ENCODE measurements at places on chromosomes 2 and 18.

DNA sequence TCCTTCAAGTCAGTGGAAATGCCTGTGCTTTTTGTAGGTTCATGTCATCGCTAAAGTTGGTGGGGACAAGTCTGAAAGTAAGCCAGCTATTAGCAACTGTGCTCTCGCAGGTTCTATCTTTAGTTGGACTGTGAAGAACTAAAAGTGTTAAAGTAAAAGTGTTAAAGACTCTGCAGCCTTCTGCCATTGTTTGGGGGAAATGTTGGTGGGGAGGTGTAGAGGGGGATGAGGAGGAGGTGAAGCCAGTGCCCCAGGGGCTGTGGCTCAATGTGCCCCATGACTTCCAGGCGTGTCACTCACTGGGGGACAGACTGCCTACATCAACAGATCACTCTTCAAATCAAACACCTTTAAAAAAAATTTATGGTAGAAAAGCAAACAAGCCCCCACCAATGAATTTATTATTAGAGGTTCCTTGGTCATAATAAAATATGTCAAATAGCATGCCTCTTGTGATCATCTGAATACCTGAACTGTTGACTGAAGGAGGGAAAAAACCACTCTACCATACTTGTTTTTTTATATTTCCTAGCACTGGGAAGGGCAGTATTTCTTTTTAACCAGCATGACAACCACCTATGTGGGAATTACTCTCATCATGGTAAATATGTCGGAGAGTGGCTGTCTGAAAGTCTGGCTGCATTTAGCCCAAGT is 19.3 kb downstream of the TGFA start:
- DNase-seq, result no peak

- no peak for DNase-seq
Measured at GRCh38 chr2:237704501-237705434, 77.4 kb downstream of the LRRFIP1 start.

DNA sequence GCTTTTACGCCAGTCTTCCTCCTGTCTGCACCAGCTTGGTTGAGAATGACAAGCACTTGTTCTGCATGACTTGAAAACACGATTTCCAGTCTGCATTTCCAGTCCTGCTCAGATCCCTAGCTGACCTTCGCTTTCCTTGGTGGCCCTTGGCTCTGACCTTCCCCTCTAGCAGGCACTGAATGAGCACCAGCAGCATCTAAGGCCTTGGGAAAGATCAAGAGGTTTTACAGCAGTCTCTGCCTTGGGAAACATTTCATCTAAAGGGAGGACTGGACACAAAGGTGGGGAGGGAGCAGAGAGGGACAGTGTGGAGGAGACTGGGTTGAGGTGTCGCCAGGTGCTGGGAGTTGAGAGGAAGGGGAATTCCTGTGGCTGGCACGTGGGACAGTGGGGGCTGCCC is 30.5 kb downstream of the NTSR2 start:
- DNase-seq, result no peak

DNA sequence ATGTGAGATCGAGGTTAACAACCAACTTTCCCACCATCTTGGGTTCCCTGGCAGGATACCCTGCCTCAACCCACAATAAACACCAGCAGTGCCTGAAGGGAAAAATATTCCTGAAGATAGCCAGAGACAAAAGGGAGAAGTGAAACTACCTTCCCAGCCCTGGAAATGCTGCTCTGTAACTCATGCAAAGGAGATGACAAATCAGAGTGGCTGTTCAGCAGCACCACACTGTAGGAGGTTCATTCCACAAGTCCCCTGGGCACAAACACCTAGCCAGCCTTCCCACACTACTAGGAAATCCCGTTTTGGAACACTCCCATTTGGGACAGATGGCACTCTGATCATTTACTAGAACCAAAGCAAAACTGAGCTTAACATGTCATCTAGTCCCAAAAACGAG is 190.7 kb upstream of the RBBP8 start:
- DNase-seq, result no peak

DNA sequence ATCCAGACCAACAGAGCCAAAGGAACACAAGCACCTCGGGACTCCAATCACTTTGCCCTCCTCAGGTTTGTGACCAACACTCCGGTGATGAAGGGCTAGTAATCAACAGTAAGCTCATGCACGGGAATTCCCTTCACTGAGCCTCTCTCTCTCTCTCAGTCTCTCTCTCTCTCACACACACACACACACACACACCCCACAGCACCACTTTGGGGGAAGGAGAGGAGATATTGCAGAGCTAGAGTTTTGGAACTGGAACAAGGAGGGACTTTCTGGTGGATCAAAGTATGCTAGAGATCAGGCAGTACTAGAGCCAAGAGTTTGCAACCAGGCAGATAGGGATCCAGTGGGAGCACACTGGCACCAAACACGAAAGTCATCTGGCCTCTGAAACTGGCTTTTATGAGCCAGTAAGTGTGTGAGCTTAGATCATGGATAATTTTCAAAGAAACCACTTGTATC is 98.7 kb downstream of the ANKRD44 start:
- peak; percentile 13 for DNase-seq

- no peak for DNase-seq
Measured at GRCh38 chr2:39506215-39506614, 69.1 kb upstream of the MAP4K3 start.

- DNase-seq, result no peak
Measured at GRCh38 chr18:10919851-10920250, 229.5 kb downstream of the PIEZO2 start.

GRCh38 chr2:184039493-184039892 is 558.8 kb upstream of the ZNF804A start:
- DNase-seq, result no peak

GRCh38 chr2:206990360-206990759 is 51.0 kb downstream of the CPO start:
- DNase-seq, result no peak

DNA sequence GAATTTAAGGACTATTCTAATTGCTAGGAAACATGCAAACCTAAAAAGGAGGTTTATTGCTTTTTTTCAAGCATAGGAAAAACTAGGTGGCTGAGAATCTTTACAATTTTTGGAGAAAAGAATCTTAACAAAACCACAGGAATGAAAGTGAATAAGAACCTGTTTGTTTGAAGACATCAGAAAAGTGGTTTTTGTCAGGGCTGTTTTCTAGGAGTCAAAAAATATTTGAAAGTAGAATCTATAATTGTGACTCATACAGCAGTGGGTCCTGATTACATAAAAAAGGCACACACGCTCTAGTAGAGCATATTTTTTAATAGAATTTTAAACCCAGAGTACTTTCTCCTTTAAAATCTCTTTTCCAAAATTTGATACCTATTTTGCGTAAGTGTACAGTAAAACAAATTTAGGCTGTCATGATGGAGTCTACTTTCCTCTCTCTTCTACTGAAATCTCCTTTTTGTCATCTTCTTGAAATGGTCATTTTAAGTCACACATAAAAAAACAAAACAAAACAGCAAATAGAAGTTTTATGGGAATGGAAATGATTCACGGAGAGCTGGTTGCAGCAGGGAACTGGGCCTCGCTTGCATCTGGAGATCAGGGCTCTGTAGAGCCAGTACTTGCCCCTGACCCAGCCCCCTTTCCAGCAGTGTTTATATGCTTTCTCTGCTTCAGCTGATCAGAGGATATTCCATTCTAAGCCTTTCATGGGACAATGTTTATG is 59.1 kb upstream of the PELI1 start:
- DNase-seq, result no peak

GRCh38 chr2:108936866-108937265 is 52.2 kb downstream of the EDAR start:
- no peak for DNase-seq

- no peak for DNase-seq
Measured at GRCh38 chr2:176560296-176560695, 291.1 kb downstream of the MTX2 start.

DNA sequence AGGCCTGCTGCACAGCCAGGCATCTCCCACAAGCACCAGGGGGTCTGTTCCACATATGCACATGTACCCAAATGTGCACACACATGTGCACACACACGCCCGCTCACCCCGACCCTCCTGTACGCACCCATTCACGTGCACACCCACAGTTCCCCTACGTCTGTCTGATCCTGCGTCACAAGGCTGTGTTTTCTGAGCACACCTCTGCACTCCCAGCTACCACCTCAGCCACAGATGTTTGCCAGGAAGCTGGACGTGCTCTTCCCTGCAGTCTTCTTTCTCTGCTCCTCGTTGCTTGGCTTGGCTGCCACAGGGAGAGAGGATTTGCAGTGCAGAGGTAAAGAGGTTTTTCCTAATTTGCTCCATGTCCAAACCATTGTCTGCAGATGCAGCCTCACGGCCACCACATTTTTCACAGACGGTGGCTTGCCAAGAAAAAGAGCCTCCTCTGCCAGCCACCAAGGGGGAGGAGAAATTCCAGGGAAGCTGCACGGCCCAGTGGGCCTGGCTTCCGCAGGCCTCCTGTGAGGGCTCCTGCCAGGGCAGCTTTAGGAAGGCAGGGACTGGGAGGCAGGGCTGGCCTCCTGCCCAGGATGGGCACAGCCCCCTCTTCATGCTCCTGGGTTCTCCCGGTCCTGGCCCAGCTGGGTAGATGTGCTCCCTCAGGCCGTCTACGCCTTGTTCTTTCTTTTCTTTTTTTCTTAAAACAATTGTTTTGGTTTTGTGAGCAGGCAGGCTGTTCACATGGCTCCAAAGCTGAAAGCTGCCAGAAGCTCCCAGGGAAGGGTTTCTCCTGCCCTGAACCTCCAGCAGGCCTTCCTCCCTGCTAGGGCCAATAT is 29.3 kb upstream of the HS6ST1 start:
- no peak for DNase-seq

DNA sequence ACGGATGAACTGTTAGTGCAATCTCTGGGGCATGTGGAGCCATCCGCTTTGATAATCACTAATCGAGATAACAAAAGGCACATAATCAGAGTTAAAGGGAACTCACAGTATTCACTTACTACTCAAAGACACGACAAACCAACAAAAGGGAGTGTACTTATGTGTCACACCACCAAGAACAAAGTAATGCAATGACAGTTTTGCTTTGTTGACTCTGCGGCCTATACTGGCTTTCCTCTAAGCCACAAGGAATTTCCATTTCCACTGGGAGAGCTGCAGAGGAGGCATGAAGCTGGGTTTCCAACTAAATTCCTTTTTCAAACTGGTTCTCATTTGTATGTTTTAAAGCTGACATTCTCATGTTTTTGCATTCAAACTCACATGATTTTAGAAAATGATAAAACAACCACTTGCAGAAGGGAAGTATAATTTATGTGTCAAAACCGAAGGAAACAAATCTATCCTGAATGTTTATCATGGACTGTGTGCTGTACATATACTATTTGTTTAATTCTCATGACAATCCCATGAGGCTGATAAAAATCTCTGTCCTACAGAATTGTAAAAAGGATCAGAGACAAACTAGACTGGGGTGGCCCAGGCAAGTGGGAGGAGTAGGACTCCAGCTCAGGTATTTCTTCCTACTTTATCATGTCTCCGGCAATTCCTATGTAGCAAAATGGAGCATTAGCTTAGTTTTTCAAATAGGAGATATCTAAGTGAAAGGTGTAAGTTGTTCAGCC is 149.6 kb upstream of the SMAD7 start:
- no peak for DNase-seq

- no peak for DNase-seq
Measured at GRCh38 chr2:202450785-202451184, 74.7 kb downstream of the BMPR2 start.

DNA sequence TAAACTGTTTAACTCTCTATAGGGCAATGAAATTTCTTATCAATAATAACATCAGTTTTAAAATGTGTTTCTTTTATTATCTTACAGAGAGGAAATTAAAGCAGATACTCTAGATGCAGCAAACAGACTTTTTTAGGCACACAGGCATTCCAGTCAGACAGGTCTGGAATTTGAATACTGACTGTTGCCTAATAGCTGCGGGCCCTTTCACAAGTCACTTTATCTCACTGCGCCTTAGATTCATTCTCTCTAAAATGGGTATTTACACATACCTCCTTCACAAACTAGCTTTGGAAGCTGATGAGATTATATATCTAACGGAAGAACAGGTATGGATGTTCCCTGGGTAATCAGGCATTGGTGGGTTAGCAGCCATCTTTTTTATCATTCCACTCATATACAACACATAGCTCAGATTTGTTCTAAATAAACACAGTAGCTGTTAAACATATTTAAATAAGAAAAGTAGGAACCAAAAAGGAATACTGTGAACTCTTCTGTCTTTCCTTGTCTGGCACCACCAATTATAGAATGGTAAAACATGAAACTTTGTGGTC is 104.2 kb downstream of the LRP2 start:
- DNase-seq, result no peak

DNA sequence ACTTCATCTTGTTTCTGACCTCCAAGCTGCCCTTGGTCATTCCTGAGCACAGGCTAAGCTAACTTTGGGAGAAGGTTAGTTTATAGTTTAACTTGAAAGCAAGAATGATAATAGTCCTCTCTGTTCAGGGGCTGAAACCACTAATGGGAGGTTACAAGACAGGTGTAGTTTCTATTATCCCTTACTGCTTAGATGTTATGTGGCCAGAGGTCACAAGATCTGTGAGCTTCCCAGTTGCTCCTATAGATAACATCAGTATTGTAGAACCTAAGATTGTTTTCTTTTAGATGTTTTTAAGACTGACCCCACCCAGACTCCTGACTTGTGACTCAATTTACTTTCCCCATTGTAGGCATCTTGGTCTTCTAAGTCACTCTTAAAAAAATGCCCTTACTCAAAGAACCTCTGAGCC is 94.8 kb upstream of the LPIN2 start:
- DNase-seq, result no peak

- DNase-seq, result no peak
Measured at GRCh38 chr2:71699428-71699827, 246.1 kb downstream of the DYSF start.

- DNase-seq, result no peak
Measured at GRCh38 chr2:149329489-149330126, 779 bp upstream of the LYPD6 start.

GRCh38 chr2:15747603-15748471 is 156.2 kb downstream of the DDX1 start:
- no peak for DNase-seq

- no peak for DNase-seq
Measured at GRCh38 chr2:59462422-59463197, 1090.8 kb downstream of the BCL11A start.

GRCh38 chr2:189798312-189799029 is 14.2 kb downstream of the PMS1 start:
- DNase-seq, result no peak

GRCh38 chr2:240920783-240921231 is 14.7 kb downstream of the CROCC2 start:
- DNase-seq, result no peak

DNA sequence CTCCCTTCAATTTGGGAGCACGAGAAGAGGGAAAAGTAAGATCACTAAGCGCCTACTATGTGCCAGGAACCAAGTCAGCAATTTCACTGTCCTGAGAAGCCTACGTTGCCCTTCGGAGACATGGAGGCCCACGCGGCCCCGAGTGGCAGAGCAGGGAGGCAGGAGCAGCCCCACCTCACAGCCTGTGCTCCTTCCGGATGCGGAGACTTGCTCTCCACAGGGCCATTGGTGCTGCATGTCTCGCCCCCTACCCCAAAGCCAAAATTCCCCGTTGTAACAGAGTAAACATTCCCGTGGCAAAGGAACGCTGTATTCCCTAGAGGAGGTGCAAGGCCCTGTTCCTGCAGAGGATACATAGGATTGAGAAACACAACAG is 4.5 kb downstream of the SLC14A2 start:
- DNase-seq, result no peak

GRCh38 chr2:20490300-20491181 is 43.7 kb downstream of the RHOB start:
- no peak for DNase-seq

Measured in activated CD4-positive, alpha-beta T cell treated with anti-CD3 and anti-CD28 coated beads, Interleukin-2, amount 50 U/mL, for 1 hour (primary cell).